Caki2 (cell line): ENCODE measurements at places on chromosomes 5 and 9.

DNA sequence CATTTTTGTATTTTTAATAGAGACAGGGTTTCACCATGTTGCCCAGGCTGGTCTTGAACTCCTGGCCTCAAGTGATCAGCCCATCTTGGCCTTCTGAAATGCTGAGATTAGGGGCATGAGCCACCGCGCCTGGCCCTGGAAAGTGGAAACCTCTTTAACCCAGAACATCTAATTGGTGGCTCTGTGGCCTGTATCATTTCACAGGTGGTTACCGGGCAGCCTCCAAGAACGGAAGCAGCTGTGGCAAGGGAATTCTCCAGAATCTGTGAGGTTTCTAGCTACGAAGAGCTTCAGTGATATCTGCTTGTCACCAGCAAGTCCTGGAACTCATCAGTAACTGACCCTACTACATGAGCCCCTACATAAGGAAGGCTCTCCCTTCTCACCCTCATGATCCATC is 194.9 kb downstream of the DCP2 start:
- DNase-seq = no peak

DNA sequence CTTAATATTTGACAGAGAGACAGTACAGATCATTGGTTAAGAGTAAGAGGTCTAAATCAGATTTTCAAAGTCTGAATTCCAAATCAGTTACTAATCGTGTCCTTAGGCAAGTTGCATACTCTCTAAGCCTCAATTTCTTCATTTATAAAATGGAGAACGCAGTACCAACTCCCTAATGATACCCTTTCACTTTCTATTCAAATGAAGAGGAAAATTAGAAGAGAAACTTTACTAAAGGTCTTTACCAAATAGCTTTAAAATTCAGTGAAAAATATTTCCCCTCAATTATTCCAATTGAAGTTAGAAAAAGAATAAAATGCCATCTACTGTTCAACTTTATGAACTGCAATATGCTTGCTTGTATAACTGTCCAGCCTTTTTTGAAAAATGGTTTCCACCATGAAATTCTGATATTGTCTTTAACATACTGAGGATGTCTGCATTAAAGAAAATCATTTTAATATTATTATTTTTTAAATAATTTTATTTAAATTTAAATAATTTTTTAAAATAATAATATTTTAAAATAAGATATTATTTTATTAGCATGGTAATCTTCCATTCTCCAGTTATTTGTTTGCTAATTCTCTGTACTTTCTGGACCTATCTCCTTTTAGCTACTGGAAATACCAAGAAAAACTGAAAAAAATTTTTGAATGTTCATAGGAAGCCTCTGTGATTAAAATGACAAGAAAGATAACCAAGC is 36.0 kb downstream of the POC5 start:
- DNase-seq = peak; percentile 36

- no peak for DNase-seq
Measured at GRCh38 chr9:76198336-76198735, 195.9 kb downstream of the RFK start.

- no peak for DNase-seq
Measured at GRCh38 chr5:149088686-149089085, 25.8 kb upstream of the SH3TC2 start.

GRCh38 chr5:143336485-143336884 is 67.0 kb downstream of the NR3C1 start:
- no peak for DNase-seq

- no peak for DNase-seq
Measured at GRCh38 chr5:104840284-104840683, 1277.7 kb upstream of the NUDT12 start.

DNA sequence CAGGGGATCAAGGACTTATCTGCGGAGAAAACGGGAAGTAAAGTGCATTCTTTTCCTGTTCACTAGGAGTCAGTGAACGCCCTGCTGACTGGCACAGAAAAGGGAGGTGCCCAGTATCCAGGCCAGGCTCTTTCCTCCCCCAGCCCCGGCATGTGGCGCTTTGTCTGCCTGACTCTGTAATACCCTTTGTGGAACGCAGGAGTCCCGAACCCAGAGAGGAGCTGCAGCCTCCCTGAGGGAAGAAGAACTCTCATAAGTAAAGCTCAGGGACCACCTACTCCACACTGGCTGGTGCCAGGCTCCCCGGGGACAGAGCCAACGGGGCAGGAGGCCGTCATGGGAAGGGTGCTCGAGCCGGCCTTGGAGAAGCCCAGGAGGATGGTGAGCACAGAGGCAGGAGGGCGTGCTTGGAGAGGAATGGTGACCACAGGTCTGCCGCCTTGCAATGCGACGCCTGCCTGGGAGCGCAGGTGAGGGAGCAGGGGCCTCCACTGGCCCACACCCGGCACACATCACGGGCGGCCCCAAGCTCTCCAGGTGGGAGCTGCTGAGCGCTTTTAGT is 31.5 kb downstream of the VAV2 start:
- no peak for DNase-seq

DNA sequence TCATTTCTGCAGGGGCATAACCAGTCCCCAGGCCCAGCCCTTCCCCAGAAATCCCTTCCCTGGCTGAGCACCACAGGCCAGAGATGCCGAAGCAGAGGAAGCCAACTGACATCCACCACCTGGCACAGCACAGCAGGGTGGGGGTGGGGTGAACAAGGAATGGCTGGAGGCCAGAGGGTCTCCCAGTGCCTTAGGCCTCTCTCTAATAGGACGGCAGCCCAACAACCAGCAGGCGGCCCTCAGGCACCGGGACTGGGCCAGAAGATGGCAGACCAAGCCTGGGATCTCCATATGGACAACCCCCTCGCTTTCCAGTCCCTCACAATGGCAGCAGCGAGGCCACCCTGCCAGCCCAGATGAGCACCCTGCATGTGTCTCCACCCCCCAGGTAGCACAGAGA is 13.2 kb downstream of the PDLIM4 start:
- DNase-seq = no peak

- DNase-seq = no peak
Measured at GRCh38 chr9:122883125-122883524, 22.0 kb downstream of the RC3H2 start.

- no peak for DNase-seq
Measured at GRCh38 chr5:160044391-160044804, 35.5 kb downstream of the TTC1 start.

DNA sequence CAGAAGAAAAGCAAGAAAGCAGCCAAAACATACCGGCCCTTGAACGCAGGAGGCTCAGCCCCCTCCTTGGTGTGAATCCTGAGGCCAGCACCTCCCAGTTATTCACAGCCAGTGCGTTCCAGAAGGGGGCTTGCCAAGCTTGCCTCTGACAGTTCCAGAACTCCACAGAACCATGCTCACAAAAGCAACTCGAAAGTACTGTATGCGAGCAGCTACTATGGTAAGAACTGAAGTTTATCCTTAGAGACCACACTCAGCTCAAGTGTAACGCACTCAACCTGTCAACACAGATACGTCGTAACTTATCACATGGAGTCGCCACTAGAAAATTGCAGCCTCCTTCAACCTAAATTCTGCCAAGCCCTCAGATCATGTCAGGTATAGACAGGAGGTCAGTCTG is 1.4 kb downstream of the UBAC1 start:
- no peak for DNase-seq

GRCh38 chr5:6194906-6195612 is 183.3 kb downstream of the MED10 start:
- no peak for DNase-seq
